ENCODE measurements at places on chromosomes 1 and 21.

GRCh38 chr1:24483441-24483840, 19.2 kb upstream of the RCAN3 start:
- DNase-seq = no peak

DNA sequence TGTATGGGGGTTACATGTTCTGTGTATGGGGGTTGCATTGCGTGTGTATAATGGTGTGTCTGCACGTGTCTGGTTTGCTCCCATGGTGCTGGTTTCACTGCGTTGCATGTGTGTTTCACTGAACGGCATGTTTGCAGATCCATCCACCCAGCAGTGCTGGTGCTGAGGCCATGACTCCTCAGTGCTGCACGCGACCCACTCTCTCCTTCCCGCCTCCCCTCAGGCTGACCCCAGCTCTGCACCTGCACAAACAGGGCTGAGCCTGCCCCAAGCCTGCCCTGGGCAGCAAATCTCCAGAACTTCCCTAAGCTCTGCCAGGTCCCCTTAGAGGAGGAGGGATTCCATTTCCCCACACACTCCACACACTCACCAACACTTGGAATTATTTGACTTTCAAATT, 18.7 kb downstream of the ACTRT2 start:
- no peak for DNase-seq

DNA sequence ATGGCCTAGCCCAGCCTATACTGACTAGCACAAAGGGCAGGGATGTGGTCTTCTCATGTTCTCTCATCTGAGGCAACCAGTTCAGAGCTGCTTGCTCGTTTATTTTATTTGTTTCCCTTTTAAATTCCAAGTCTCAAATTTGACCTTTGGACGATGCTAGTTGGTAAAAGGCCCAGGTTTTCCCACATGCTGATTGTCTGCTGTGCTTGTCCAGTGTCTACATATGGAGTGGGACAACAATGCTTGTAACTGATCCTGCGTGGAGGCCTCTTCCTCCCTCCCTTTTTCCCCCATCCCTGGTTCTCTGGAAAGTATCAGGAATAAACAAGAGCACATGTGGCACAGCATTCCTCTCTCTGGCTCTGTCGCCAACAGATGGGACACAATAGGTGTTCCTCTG, 34.0 kb upstream of the BEND5 start:
- DNase-seq = no peak

GRCh38 chr1:177611402-177611801, 358.5 kb downstream of the SEC16B start:
- no peak for DNase-seq

- no peak for DNase-seq
Observed at GRCh38 chr1:38614861-38615260, 244.7 kb downstream of the RRAGC start.
